ENCODE measurements at places on chromosomes 5 and 9. TPM values are rescaled to one million over a fixed set of nuclear protein-coding genes. Genes with fewer than 3 reads are reported as not detected.

IL9 gene
- total RNA-seq: not detected

RANBP3L gene
- 1.3 TPM for total RNA-seq

PHF2 gene
- total RNA-seq: 15.5 TPM

PCYOX1L gene
- total RNA-seq: 6.4 TPM

DMRT2 gene
- total RNA-seq: not detected

SLC9A3 gene
- total RNA-seq: 0.97 TPM

SVEP1 gene
- 81.2 TPM for total RNA-seq

KCNN2 gene
- total RNA-seq: 2.6 TPM

RNF183 gene
- not detected for total RNA-seq

GABRG2 gene
- under 0.01 TPM for total RNA-seq

COL23A1 gene
- total RNA-seq: not detected

ITK gene
- 1.3 TPM for total RNA-seq

GRCh38 chr9:114779352-114779845, 26.4 kb downstream of the TNFSF15 start:
- DNase-seq: no peak

DNA sequence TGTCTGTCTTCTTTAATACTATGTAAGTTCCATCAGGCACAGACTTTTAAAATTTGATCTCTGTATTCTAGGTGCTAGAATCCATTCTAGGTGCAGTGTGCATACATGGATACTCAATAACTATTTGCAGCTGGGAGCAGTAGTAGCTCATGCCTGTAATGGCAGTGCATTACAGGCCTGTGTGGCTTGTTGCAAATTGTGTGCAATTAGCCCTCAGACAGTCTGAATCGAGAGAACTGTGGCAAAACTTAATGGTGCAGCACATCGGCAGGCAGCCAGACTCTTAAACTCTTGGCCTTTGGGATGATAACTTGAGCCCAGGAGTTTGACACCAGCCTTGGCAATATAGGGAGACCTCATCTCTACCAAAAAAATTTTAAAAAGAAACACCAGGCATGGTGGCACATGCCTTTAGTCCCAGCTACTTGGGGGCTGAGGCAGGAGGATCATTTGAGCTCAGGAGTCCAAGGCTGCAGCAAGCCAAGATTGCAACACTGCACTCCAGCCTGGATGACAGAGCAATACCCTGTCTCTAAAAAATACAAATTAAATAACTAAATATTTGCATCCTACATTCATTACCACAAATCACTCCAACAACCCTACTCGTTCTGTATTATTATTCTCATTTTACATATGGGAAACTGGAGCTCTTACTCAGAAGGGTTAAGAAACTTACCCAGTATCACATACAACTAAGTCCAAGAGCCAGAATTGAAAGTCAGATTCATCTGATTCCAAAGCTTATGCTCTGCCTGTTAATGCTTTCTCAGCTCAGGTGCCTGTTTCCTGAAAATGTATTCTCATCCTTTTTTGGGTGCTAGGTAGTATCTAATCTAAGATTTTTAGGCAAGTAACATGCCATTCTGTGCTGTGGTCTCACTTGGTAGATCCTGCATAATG, 30.1 kb downstream of the PRKACG start:
- no peak for DNase-seq

GRCh38 chr5:10540036-10540544, 23.8 kb upstream of the ANKRD33B start:
- DNase-seq: no peak

DNA sequence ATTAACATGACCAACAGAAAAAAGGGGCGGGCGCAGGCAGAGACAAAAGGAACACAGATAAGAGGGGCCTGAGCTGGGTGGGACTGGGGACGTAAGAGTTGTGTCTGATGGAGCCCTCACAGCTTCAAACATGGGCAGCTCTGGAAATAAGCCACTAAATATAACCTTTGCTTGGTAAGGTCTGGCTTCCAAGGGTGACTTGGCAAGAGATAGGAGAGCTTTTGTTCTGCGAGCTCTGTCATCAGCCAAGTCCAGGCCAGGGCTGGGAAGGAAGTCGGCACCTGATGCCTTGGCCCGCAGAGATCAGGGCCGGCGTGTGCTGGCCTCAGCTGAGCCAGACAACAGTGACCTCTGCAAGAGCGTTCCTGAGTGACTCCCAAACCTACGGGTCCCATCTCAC, 11.8 kb downstream of the TRUB2 start:
- DNase-seq: no peak

GRCh38 chr5:79840084-79840990, 150.7 kb downstream of the CMYA5 start:
- DNase-seq: no peak

DNA sequence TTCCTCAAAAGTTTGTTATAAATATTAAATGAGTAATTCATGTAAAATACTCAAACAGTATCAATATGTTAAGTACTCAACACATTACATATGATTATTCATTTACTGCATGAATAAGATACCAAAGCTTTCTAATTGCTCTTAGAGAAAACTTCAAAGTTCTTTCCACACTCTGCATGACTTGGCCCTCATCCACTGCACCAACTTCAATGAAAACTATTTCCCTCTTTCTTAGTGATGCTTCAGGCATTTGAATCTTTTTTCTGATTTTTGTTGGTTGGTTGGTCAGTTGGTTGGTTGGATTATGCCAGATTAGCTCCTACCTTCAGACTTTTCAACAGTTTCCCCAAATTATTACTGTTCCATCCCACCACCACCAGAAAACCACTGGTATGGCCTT, 314.7 kb upstream of the RGMB start:
- DNase-seq: no peak

DNA sequence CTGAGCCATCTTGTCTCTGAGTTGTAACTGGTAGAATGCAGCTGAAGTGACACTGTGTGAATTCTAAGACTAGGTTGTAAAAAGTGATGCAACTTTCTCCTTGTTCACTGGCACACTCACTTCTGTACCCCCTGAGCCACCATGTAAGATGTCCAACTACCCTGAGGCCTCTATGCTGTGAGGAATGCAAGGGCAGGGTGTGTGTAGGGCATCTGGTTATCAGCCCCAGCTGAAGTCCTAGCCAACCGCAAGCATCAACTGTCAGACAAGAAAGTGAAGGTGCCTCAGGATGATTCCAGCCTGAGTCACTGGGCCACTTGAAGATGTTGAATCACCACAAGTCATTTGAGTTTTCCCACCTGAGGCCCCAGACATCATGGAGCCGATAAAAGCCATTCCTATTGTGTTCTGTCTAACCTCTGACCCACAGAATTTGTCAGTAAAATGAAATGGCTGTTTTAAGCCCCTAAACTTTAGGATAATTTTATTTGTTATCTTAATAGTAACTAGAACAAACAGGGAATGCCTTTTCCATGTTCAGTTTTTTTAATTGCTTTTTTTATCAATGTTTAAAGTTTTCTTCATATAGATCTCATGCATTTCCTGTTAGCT, 18.7 kb upstream of the RHOBTB3 start:
- peak; percentile 83 for DNase-seq

DNA sequence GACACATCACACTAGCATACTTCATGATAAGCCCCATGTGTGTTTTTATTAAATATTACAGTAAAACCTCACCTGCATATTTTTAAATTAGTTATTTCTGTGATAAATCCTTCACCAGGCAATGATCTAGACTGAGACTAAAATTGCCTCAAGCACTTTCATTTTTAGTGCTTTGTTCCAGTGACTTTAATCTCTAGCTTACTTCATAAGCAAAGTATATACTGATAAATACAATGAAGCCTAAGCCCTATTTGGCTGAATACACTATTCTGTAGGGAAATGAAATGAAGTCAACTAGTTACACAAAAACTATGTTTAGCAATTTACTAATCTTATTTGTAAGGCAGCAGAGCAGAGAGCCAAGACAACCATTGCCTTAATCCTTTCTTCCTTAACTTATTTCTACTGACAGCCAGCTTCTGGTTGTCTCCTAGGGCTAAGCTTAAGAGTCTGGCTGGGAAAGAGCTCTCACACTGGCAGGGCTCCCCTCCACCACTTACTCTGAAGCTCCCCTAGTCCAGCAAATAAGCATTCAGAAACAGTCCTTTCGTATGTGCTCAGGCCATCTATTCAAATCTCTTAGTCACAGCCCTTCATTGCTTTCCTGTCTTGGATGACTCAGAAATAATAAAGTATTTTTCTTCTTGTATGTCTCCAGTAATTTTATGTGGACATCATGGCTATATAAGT, 31.4 kb upstream of the MTAP start:
- DNase-seq: peak; percentile 60

GRCh38 chr9:81183761-81184160, 505.6 kb downstream of the TLE1 start:
- DNase-seq: peak; percentile 73

GRCh38 chr9:9912459-9912858, 700.3 kb downstream of the PTPRD start:
- DNase-seq: no peak

DNA sequence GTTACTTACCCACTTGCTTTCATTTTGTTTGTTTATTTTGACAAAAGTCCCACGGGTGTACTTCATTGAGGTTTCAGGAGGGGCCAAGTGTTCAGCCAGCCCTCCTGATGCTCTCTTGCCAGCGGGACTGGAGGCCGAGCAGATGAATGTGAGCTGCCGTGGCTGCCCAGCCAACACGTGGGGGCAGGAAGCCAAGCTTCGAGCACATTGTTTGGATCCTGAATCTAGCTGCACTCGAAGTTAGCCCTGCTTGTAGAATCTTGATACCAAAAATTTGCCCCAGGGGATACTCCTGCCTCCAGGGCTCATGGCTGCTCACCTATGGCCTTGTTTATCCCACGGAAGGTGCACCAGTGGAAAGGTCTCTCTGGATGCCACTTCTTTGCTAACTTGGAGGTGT, 49.3 kb downstream of the RASGEF1C start:
- no peak for DNase-seq

GRCh38 chr9:96085491-96086143, 210.1 kb downstream of the ERCC6L2 start:
- no peak for DNase-seq

- DNase-seq: no peak
These were observed 1.0 kb downstream of the MRPS2 start for GRCh38 chr9:135501261-135502167.

- DNase-seq: no peak
These were observed 1.8 kb downstream of the AQP3 start for GRCh38 chr9:33445389-33446239.

DNA sequence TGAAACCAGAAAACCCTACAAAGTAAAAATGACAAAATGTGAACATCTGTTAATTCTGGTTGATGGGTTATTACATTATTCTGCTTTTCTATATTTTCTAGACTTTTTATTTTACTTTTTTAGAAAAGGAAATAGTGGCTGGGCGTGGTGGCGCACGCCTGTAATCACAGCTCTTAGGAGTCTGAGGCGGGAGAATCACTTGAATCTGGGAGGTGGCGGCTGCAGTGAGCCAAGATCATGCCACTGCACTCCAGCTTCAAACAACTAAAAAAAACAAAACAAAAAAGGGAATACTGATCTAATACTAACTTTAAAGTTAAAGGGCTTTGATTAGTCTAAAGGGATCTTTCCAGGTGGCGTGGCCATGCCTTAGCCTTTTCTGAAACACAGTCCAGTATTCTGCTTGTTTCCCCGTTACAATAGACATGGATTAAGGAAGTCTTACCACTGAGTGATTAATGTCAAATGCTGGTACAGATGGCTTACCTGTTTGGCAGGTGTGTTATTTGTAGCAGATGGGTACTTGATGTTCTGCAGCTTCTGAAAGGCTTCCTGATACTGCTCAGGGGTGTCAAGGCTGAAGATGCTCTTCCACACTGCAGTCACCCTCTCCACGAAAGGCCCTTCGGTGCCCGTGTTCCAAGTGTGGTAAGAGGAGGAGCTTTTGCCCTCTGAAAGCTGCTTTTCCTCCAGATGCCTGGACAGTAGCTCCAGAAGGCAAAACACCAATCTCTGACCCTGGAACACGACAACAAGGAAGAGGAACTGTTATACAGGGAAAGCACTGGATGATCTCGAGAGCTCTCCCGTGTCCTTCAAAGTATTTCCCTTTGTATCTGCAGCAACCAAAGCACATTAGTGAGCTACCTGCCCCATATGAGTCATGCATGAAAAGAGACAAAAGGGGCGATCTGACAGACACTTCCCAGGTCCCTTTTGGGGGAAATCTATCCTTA, 37.5 kb downstream of the CNOT8 start:
- no peak for DNase-seq

DNA sequence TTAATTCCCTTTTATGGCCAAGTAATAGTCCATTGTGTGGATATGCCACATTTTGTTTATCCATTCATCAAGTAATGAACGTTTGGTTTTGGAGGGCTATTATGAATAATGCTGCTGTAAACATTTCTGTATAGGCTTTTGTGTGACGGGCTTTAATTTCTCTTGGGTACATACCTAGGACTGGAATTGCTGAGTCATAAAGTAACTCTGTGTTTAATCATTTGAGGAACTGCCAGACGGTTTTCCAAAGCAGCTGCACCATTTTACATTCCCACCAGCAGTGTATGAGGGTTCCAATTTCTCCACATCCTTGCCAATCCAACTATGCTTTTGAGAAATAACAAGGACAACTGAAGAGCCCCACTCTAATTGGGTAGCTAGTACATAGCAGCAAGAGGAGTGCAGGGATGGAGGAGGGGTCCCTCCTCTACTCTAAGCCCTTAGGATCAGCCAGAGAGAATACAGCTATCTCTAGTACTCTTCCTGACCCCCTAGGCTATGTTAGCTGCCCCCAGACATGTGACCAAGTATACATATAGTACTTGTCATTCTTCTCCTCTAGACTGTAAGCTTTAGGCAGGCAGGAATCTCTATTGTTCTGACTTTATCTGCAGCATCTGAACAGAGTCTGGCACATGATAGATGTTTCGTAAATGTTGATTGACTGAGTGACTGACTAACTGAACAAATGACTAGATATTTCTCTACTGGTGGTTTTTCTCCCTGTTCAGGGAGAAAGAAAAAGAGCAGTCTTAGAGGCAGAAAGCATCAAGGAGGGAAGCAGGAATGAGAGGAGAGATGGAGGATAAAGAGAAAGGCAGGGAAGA, 22.1 kb upstream of the MATR3 start:
- peak; percentile 87 for DNase-seq

DNA sequence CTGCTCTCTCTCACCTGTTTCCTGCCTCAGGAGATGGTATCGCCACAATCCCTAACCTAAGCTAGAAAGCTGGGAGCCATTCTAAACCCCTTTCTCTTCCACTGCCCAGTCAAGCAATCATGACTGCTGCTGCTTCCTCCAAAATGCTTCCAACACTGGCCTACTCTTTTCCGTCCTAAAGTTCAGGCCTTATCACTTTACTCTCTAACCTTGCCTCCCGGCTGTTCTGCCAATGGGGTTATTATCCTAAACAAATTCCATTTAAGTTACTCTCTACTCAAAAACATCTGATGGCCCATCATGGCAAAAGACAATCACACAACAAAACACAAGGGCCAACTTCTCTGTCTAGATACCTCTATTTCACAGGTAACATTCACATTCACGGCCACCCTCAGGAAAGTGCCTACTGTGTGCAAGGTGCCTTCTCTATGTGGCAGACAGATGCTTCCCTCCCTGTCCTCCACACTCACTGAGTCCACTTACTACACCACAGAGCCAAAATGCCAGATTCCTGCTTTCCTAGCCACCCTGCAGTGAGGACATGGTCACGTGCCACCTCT, 168.0 kb downstream of the CDK5RAP2 start:
- no peak for DNase-seq
